ENCODE measurements at places on chromosomes 13 and 19.

DNA sequence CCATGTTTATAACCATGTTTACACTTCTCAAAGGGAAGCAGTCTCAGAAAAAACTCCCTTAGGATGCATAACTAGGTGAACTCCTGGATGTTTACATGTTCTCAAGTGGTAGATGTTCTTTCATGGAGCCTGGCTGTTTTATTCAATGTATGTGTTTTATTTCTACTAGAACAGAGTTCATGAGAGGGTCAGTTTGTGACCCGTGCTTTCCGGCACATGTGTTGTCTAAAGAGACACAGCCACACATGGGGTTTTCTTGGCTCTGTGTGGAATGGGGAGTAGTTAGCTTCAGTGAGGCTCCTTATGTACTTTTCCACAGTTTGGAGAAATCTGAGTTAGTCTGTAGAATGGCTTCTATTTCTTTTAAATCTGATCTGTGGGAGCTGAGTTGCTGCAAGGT lies 60.9 kb downstream of the ATP8A2 start:
- no peak for DNase-seq

GRCh38 chr19:34096020-34096915 lies 76.0 kb upstream of the LSM14A start:
- peak; percentile 48 for DNase-seq

GRCh38 chr19:17522988-17523872 lies 11.8 kb downstream of the PGLS start:
- DNase-seq: no peak

DNA sequence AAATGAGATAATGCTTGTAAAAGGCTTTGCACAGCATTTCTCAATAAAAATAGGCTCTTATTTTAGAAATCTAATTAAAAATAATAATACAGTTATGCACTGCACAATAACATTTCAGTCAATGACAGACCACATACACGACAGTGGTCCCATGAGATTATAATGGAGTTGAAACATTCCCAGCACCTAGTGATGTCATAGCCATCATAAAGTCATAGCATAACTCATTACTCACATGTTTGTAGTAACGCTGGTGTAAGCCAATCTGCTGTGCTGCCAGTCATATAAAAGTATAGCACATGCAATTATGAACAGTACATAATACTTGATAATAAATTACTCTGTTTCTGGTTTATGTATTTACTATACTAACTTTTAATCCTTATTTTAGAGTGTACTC lies 12.7 kb upstream of the SERPINE3 start:
- no peak for DNase-seq

DNA sequence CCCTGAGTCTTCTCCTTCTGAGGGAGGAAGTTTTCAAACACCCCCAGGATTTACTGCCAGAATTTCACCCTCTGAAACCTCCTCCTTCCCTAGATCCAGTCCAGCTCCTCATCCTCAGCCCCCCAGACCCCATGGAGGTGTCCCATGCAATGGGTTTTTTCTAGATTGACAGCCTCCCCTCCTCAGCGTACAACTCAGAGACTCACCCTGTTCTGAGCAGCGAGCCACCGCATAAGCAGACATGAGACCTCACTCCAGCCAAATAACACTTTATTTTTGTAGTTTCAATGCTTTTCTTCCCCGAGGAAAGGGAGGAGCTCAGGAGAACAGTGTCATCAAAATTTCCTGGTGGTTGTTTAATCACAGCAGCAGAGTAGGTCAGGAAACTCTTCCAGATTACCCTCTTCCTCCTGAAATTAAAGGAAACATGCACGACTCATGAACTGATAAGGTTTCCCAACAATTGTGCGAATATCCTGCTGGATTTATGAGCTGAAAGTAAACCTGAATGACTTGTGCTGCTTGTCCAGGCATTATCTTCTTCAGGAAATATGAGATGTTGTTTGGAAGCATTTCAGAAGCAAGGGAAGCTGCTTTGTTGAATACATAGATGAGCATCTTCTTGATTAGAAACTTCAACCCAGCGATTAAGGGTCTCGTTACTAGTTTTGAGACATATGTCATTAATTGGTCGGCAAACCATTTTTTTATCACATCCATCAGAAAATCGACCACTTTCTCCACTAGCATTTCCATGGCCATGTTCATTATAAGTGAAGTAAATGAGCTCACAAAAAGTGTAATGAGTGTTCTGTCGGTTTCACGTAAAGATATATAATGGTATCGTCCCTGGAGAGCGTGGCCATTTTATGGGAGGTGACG lies 36.2 kb downstream of the ERICH4 start:
- DNase-seq: no peak

DNA sequence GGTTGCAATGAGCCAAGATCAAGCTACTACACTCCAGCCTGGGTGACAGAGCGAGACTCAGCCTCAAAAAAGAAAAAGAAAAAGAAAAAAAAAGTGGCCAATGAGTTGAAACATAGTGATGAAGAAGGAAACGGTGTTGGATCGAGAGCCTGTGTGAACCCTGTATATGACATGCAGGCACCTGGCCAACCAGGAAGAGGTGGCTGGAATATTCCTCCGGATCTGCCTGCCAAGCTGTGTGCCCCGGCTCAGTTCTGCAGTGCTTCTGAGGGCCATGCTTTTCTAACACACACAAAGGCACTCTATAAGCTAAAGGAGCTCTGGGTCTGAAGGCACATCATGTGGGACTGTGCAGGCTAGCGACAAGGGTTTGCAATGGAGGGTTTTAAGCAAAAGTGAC lies 3.7 kb upstream of the ZNF444 start:
- DNase-seq: no peak

All from ecto neural progenitor cell (in vitro differentiated cells).